Endothelial cell (in vitro differentiated cells): ENCODE measurements at places on chromosomes 1 and 21.

- DNase-seq = peak; percentile 69
Measured at GRCh38 chr1:2468041-2468472, 8.0 kb upstream of the PLCH2 start.

GRCh38 chr1:201282931-201283829 is at the start of gene PKP1:
Gene PKP1, plus strand, starts transcription at chr1:201283506. Its CDS starts 197 bp downstream, at chr1:201283703.
- DNase-seq = peak; percentile 31

DNA sequence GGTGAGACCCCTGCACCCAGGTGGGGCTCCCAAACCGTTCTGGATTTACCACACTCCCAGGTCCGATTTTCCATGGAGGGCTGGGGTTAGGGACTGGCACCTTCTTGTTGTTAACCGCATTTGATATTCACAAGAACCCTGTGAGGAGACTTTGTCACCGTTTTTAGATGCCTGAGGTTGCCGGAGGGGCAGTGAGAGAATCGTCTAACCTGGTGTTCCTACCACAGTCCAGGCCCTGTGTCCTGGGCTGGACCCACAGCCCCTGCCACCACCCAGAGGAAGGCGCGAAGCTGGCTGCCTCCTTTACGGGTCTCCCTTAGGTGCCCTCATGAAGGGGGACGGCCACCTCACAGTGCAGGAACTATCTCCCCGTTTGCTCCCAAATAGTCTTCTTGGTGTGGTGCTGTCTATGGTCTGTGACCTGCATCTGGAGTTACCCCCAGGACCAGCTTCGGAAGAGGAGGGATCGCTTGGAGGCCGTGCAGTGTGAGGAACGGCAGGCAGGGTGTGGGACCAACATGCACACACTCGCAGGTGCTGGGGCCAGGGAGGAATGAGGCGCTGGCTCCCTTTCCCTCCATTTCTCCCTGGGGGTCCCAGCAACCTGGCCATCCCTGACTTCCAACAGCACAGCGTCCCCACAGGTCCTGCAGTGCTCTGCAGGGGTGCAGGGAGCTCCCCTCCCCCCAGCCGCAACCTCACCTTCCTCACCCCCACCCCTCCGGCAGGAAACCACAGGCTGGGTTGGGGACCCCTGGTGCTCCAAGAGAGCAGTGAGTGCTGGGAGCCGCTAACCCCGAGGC is 7.0 kb downstream of the SIM2 start:
- no peak for DNase-seq

DNA sequence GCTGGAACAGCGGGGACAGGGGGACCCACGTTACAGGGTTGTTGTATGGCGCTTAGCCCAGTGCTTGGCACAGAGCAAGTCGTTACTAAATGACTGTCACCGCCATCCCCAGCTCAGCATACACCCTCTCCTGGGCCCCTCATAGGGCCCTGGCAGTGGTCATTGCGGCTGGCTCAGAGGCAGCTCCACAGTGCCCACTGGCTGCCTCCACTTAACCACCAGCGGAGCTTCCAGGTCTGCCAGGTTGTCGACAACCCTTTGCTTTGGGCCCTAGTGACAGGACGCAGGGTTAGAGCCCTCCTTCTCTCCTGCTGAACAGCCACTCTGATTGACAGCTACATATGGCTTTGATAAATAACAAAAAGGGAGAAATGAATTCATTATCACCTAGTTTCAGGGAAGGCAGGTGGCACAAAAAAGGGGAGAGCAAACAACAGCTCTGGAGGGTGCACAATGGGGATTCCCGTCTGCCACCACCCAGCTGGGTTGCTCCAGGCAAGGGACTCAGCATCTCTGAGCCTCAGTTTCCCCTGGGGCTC is 4.8 kb downstream of the EFHD2 start:
- DNase-seq = no peak

- no peak for DNase-seq
Measured at GRCh38 chr1:48947761-48948537, 171.3 kb upstream of the BEND5 start.

DNA sequence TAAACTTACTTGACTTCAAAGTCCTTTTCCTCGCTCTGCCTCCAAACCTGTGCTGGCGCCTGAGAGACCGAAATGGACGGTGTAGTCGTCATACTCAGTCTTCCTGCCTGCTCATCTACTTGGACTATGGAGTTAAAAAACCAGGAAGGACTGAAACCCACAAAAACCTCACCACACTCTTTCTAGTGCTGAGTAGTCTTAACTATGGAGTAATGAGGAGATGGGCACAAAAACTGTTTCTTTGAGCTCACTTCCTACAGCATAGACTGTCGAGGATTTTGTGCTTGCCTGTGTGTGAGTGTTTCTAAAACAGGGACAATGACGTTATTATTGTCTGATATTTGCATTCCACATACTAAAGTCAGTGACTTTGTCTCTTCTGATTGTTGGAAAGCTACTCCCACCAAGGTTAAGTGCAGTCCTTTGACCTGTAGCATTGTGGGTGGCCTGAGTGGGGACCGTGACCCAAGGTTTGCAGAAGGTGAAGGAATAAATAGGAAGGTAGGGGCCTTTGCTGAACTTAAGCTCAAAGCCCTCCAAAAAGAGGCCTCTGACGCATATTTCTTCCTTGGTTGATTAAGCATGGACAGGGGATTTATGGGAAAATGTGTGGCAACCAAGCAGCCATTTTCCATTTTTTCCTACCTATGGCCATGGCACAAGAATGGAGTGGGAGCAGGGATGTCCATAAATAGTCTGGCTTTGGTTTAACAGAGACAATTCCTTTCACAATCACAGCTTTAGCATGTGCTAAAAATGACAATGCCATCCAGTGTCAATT is 109.6 kb downstream of the ZBTB18 start:
- DNase-seq = no peak

GRCh38 chr1:39666772-39667171 is 5.1 kb downstream of the NT5C1A start:
- DNase-seq = no peak

GRCh38 chr1:99849413-99849743 is 783 bp upstream of the AGL start:
- no peak for DNase-seq

- DNase-seq = no peak
Measured at GRCh38 chr1:201645956-201646355, 107.0 kb downstream of the NAV1 start.

DNA sequence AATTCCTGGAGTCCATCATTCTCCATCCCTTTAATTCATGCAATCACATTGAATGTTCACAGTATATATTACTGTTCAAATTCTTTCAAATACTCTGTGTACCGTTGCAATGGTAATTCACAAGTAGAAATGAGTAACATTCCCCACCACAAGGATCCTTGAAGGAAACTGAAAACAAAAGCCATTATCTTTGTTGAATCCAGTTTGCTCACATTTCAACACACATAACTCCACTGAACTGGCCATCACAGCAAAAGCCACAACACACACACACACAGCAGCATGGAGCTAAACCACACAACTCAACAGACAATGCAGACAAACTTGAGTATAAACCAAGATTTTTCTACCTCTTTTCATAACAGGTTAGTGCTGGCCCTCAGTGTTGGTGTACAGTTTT is 188.3 kb upstream of the GREM2 start:
- no peak for DNase-seq

GRCh38 chr1:185074307-185074706 is 28.9 kb downstream of the RNF2 start:
- no peak for DNase-seq

- no peak for DNase-seq
Measured at GRCh38 chr1:8763888-8764287, 53.6 kb downstream of the RERE start.

- no peak for DNase-seq
Measured at GRCh38 chr1:207941665-207942064, 30.7 kb upstream of the CD34 start.

- no peak for DNase-seq
Measured at GRCh38 chr1:223711173-223711572, 1.2 kb upstream of the CAPN2 start.

- no peak for DNase-seq
Measured at GRCh38 chr1:4027492-4028138, 127.5 kb upstream of the C1orf174 start.

GRCh38 chr1:182303778-182304177 is 87.8 kb downstream of the GLUL start:
- DNase-seq = no peak

DNA sequence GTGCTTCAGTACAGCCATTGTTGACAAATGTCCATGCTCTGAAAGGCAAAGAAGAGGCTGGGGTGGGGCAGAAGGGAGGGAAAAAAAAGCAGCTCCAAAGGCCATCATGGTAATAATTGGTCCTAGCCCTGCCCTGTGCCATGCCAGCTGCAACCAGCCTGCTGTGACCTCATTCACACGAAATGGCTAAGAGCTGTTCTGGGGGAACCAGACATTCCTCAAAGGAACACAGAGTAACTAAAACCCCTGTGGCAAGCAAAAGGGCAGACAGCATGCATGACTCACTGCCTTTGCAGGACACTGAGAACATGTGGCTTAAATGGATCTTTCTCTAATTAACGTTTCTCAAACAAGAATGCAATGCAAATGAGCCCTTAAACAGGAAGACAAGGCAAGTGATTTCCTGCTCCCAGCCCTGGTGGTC is 42.3 kb downstream of the STYXL2 start:
- DNase-seq = no peak

DNA sequence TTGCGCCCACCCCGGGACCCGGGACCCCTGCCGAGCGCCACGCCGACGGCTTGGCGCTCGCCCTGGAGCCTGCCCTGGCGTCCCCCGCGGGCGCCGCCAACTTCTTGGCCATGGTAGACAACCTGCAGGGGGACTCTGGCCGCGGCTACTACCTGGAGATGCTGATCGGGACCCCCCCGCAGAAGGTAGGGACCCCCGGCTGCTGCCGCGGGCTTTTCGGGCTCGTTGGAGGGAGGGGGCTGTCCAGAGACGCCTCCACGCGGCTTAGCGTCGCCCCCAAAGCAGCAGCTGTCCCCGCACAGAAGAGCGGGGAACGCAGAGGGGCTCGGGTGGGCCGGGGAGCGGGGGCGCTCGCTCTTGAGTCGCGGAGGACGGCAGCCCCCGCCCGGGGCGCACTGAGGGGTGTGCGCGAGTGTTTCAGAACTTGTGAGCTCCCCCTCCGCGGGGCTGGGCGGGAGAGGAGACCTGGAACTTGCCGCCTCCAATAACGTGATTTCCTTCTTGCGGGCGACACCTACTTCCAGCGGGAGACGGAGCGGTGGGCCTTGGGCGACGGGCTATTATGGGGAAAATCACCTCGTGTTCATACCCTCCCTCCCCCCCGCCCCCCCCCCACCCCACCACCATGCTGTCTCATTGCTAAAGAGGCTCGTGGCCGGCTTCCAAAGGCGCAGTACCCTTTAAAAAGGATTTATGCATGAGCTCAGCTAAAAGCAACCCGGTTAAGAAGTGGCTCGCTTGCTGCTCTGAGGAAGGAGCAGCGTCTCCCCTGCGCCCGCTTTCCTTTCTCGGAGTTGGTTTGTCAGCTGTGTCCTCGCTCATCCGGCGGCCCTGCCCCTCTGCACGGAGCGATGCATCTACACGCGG is 664 bp downstream of the BACE2 start:
- peak; percentile 53 for DNase-seq

DNA sequence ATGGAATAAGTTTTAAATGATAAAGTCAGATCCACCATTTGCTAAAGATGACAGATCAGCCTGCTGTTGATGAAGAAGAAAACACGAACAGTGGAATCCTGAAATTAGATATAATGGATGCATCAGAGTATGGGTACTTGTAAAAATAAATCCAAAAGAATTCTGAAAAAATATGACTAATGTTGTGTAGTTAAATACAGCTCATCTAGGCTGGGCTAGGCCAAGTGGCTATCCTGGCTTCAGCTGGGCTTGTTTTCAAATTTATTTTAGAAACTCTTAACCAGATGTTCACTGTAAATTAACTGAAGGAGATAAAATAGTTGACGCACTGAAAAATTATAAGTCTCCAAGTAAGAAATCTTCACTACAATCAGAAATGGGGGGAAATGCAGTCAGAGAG is 7.4 kb upstream of the RGS2 start:
- DNase-seq = no peak

GRCh38 chr1:196400478-196401451 is 207.5 kb downstream of the KCNT2 start:
- peak; percentile 5 for DNase-seq
